ENCODE measurements at places on chromosomes 5 and 9.

GRCh38 chr5:171367424-171368370, 20.0 kb upstream of the NPM1 start:
- DNase-seq: no peak

DNA sequence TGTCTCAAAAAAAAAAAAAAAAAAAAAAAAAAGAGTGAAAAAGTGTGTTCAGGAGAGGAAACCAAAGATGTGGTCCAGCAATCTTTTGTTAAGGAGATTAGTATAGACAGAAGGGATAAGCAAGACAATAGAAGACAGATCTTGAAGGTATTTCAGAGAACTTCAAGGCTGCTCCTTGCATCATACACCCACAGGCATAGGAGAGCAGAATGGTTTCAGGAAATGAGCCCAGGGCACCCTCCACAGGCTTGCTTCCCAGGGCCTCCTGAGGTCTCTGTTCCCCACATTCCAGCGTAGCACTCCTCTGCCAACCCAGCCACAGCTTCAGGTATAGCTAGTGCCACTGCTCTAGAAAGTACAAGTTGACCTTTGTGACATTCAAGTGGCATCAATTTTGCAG, 65.8 kb downstream of the FSTL4 start:
- DNase-seq: no peak

GRCh38 chr9:132547976-132548730, 34.3 kb upstream of the BARHL1 start:
- DNase-seq: no peak

GRCh38 chr5:148457183-148457620, 73.4 kb downstream of the FBXO38 start:
- no peak for DNase-seq

DNA sequence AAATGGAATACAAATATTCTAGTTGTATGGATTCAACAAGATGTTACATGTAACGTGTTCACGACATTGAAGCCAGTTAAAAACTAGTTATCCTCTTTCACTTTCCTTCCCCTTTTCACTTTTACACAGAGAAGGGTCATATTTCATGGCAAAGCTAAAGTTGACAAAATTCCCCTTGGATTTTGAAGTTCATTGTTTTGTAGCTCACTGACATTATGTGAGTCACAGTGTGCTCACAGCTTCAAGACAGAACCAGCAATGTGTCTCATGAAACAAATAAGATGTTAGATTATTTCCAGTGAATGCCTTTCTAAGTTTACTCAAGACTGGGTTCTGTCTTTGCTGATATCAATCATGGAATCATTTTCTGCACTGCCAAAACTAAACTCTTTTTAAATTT, 535.5 kb upstream of the GRIN3A start:
- DNase-seq: no peak

- no peak for DNase-seq
These were observed 152.0 kb downstream of the MYO10 start for GRCh38 chr5:16784088-16784487.

DNA sequence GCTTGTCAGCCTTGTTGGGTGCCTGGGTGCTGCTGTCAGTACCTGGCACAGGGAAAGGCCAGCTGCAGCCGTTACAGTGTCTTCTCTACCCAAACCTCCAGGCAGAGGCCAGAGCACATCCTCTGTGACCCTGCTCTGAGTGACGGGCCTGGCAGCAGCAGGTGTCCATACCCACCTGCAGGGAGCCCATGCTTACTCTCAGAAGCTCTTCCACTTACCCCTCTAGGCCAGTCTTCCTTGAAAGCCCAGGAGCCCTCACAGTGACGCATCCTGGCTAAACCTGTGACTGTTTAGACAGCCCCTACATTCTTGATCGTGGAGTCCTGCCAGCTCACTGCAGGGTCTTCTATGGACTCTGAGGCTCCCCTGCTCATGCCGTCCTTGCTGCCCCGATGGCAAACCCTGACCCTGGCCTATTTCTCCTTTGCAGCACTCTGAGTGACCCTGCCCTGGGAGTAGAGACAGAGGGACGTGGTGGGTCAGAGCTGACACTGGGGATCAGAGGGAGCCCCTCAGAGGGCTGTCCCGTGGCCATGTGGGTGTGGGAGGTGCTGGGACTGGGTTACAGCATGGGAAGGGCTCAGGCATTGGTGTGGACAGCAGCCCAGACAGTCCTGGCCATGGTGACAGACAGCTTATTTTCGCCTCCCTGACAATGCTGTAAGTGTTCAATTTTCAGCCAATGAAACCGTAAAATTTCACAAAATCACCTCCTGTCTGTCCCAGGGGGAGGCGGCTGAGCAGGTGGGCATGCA, 67.6 kb upstream of the RNF130 start:
- no peak for DNase-seq

- DNase-seq: no peak
These were observed 35.9 kb upstream of the SARDH start for GRCh38 chr9:133773889-133774655.

DNA sequence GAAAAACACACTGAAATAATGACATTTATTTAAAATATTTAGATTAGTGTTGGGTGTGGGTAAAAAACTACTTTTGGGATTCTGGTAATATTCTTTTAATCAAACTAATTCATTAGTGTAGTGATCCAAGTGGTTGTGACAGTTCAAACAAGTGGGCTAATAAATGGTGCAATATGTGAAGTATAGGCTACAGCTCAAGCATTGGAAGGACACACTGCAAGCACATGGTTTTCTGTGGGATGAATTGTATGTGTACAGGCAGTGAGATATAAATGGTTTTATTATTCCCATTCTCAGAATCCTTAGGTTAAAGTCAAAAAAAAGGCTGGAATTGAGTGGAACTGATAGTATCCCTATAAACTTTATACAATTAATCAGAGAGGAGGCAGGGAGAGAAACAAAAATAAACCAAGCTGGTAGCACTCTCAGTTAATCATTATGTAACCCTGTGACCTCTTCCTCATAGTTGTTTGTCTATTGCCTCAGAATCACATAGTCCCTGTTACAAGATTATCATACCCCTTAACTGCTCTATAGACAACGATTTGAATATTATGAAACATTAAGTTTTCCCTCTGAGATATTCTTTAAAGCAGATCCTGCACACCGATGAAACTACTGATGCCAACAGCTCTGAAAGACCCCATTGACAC, 1755.4 kb upstream of the ACO1 start:
- no peak for DNase-seq

DNA sequence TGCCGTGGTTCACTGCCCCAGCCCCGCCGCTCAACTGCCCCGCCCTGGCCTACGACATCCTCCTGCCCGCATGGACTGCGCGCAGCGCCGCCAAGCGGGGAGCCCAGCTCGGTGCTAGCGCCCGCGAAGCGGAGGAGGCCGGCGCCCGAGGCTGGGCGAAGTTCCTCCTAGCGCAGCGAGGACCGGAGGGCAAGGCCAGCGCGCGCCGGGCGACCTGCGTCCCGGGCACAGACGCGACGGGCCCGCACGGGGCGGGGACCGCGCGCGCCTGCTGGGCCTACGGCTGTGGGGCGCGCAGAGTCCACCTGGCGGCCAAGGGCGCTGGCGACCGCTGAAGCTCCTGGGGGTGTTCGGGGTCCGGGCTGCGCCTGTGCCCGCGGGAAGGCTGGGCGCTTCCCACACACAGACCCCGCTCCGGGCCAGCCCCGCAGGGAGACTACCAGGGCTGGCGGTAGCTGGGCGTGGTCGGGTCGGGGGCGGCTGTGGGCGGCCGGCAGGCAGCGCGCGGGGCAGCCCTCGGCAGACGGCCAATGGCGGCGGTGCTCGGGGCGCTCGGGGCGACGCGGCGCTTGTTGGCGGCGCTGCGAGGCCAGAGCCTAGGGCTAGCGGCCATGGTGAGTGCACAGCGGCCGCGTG, at the start of gene PCBD2:
PCBD2 (plus strand) TSS at position 522 of the 636 bp plus-strand sequence; CDS start at position 531, 9 bp downstream.
- DNase-seq: peak; percentile 95

GRCh38 chr5:143135832-143136551, 267.5 kb downstream of the NR3C1 start:
- DNase-seq: no peak

- no peak for DNase-seq
These were observed 28.5 kb upstream of the RICTOR start for GRCh38 chr5:39102684-39103155.

- DNase-seq: peak; percentile 36
These were observed 2.8 kb upstream of the PFN3 start for GRCh38 chr5:177403102-177403791.
